ENCODE measurements at places on chromosomes 12 and 14.

- peak; percentile 3 for DNase-seq
Observed at GRCh38 chr12:81610955-81611889, 147.9 kb downstream of the PPFIA2 start.

- DNase-seq: no peak
Observed at GRCh38 chr12:131806674-131807073, 21.5 kb upstream of the MMP17 start.

DNA sequence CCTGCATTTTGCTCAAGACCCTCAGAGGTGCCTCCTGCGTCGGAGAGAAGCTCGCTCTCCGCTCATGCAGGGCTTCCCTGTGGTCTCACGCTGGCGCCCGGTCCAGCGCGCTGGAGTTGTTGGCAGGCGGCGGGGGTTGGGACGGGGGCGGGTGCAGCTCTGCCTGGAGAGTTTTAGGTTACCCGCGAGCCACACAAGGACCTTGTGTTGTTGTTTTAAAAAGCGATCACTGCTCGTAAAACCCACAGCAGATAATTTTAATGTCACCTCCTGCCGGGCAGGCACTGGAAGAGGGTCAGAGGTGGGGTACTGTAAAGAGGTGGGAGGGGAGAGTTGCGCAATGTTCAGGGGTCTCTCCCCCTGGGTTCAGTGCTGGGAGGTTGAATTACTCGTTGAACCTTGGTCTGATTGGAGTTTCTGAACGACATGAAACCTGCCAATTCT, 850 bp downstream of the SMOC1 start:
- DNase-seq: no peak

DNA sequence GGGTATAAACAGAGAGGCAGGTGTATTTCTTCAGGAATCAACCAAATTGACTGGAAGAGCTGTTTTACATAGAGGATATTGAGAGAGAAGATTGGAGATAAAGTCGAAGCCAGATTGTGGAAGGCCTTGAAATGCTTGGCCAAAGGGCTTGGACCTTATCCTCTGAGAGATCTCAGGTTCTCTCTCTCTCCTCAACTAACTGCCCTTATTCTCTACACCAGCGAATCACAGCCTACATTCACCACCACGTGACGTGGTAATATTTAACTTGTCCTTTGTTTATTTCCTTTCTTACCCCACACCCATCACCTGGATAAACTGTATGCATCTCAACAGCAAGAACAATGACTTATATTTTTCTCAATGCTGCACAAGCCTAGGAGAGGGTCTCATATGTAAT, 207.4 kb downstream of the EFCAB11 start:
- no peak for DNase-seq

DNA sequence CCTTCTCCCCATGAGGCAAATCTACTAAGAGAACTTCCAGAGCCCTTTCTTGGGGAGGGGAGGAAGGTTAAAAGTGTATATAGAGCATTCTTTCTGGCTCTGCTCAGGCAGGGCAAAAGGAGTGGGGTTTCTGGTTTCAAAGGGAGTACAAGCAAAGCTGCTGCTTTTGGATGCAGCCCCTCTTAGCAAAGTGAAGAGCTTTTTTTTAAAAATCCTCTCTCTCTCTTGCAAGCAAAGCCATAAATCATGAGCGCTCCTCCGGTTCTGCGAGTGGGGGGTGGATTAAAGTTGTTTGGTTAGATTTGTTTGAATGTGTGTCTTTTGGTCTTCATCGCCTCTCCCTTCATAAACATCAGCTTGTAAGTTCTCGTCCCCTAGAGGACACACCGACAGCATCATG, 546.6 kb upstream of the TBX3 start:
- DNase-seq: no peak

DNA sequence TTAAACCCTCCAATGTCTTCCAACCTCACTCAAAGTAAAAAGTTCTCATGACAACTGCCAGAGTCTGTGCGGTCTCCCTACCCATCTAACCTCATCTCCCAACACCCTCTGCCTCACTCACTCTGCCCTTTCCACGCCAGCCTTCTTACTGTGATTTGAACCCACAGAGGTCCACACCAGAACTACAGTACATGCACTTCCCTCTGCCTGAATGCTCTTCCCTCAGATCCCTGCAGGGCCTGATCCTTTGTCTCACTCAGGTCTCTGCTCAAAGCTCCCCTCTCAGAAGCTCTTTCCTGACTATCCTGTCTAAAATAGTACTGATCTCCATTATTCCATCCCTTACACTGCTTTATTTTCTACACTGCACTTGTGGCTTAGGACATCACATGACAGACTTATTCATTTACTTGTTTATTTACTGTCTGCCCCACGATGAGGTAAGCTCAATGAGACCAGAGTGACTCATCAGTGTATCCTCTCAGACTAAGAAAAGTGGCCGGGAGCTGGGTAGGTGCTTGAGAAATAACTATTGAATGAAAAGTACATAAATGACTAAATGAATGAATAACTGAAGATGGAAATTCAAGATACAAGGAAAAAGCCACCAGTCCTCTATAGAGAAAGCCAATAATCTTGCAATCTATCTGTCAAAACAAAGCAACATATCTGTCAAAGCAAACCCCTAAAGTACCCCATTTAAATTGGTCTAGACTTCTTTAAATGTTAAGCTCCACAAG, 17.1 kb downstream of the POMT2 start:
- DNase-seq: peak; percentile 97

DNA sequence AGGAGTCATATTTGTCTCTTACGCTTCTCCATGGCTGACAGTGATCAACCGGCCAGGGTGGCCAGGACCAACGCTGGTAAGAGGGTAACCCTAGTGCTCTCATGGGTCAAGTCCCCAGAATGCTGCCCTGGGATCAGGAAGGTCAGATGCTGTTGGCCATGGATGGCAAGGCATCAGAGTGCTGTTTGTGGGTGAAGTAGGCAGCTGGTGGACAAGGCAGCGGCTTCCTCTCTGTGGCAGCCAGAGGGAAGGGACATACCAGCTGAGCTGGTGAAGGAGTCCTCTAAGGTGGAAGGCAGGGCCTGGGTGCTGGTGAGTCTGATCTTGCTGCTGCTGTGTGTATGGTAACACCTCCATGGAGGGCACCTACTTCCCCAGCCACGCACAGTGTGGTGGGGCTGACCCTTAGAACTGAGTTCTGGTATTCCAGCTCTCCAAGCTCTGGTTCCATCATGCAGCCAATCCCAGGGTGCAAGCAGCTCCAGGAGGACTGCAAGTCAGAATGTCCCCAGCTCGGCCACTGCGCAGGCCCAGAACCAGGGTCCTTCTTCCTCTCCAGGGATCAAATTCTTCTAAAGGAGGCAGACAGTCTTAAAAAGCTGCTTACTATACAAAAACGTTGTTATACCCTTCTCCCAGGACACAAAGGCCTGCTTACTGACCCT, 13.4 kb upstream of the SMOC1 start:
- no peak for DNase-seq

GRCh38 chr14:95662376-95663186, 23.6 kb upstream of the TCL1B start:
- no peak for DNase-seq

- DNase-seq: peak; percentile 51
Observed at GRCh38 chr14:68970038-68970612, 9.0 kb downstream of the ACTN1 start.

DNA sequence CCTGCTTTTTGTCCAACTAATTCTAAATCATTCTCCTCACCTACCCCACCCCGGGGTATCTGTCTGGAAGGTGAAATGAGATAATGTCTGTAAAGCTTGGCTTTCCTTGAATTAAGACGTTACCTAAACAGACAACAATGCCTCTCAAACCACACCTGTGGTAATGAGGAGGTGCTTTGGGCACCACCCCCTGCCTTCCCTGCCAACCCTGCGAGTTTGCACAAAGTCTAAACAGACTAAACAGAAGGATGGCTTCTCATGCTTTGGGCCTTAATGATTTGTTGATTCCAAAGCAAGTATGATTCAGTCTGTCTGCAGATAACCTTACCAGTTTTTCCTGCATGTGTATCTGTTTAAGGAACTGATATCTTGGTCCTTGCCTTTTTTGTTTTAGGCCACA, 82.4 kb downstream of the ZFC3H1 start:
- DNase-seq: peak; percentile 34

DNA sequence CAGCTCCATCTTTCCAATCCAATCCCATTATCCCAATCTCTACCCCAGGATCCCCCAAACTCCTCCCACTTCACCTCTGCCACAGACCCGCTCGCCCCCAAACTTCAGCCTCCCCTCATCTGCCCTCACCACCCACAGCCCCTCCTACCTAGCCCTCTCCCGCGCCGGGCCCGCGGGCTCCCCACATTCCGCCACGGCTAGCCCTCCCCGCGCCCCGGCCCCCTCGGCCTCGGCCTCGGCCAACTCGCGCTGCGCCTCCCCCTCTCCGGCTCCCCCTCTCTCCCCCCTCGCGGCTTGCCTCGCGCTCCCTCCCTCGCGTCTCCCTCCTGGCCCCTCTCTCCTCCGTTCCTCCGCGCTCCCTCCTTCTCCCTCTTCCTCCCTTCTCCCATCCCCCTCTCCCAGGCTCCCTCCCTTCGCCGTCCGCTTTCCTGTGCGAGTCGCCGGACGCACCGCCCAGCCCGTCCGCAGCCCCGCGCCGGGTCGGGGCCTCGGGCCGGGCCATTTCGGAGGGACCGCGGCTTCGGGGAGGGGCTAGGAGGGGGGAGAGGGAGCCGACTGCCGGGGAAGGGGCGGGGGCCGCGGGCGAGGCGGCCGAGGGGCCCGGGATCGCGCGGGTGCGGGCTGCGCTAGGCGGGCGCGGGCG, at the start of gene ATN1:
ATN1 (plus strand) TSS at position 581 of the 643 bp plus-strand sequence. CDS start 6,043 bp downstream, outside the sequence.
- DNase-seq: peak; percentile 77

DNA sequence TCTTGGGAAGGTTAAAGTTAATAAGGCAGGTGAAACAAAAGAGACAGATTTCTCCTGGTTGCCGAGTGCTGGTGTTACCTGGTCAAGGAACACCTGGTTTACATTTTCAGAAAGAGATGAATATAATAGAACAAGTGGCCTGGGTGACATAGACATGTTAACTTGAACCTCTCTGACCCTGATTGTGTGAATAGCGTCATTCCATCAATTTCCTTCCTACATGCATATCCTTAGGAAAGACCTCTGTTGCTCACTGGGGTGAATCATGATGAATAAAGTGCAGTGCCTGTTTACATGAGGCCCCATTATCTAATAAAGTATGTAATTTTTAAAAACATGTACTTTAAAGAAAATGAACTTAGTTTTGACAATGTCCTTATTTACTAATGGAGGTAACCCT, 1822.9 kb upstream of the FLRT2 start:
- no peak for DNase-seq

DNA sequence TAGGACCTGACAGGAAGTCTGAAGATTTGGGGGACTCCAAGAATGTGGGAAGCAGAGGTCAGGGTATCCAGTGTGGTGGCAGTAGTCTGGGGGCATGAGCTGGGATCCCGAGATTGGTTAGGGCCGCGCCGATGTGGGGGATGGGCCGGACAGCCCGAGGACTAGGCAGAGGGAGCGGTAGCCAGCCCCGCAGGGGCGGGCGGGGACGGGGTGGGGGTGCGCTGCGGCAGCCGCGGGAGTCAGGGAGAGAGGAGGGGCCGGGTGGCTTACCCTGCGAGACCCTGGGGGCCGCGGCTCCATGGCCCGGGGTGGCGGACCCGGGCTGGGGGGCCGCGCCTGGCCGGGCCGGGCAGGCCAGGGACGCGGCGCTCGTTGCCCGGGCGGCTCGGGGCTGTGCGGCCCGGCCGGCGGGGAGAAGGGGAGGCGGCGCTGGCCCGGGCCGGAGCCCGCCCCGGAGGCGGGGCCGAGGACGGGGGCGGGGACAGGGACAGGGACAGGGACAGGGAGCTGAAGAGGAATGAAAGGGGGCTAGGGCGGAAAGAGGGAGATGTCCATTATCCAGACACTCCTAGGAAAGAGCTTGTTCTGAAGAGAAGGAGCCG, 5.6 kb downstream of the ZNF385A start:
- DNase-seq: peak; percentile 67

DNA sequence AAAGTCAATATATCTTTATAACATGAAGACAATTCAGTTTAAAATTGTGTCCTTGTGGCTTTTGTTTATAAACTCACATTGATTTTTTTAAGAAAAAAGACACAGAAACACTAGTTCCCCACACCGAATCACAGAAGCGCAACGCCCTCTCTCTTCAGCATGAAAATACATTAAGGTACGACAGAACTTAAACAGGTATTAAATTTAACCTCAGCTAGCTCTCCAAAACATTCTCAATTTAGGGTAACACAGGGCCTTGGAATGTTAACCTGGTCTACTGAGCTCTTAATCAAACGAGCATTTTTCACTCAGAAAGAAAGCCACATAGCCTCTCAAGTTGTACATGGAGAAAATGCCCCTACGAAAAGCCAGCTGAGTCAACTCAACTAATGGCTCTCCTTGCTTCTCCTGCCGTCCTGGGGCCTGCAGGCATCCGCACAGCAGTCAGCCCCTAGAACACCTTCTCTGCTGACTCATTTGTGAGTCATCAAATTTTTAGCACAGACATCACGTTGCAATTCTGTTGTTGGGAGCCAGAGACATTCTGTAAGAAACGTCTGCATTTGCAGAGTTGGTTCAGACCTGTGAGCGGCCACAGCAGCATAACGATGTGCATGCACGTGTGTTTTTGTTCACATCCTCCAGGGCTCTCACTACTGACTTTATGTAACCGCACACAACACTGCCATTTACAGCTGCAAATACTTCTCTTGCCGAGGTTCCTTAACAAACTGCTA, 141.6 kb downstream of the ITPR2 start:
- peak; percentile 98 for DNase-seq

- DNase-seq: no peak
Observed at GRCh38 chr12:92930421-92930820, 1.3 kb upstream of the EEA1 start.

DNA sequence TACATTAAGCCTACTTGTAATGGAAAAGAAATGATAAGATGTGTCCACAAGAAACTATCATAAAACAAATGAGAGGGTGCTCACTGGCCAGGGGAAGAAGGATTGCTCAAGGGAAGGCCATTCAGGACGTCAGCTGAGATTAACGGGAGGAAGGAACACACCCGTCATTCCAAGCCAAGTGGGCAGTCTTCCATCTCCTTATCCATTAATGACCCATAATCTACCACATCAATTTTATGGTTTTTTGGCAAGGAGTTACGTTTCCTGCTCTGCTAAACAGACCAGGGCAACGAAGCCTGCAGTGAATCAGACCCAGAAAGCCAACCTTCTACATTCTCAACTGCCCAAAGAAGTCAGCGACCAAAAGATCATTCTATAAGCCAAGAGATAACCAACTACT, 25.1 kb downstream of the PRKAB1 start:
- DNase-seq: peak; percentile 91

GRCh38 chr12:114894076-114894475, 210.1 kb upstream of the TBX3 start:
- DNase-seq: no peak

DNA sequence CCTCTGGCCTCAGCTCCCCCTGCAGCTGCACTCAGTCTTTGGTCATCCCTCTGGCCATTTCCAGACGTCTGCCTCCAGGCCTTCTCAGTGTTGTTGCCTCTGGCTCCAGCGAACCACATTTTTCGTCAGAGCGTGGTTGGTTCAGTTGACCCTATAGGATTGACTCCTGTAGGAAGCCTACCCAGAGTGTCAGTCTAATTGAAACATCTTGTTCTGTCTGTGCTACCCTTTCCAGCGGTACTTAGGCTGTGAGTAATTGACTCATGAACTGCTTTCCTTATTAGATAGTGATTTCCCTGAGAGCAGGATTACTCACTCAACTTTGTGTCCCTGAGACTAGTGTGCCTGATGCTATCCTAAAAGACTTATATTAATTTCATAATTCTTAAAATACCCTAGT, 373.2 kb downstream of the ATP23 start:
- DNase-seq: peak; percentile 69

- DNase-seq: no peak
Observed at GRCh38 chr12:130803702-130804101, 35.3 kb downstream of the STX2 start.

All from M059J (cell line).